Esophagus squamous epithelium (tissue), 5 donors: ENCODE measurements at places on chromosomes 2 and 18.

GRCh38 chr18:33694593-33694992, 116.6 kb downstream of the ASXL3 start:
- no peak for DNase-seq

- DNase-seq: no peak
Observed at GRCh38 chr2:135561925-135562324, 30.6 kb downstream of the R3HDM1 start.

GRCh38 chr2:182804128-182804527, 62.3 kb downstream of the FRZB start:
- DNase-seq: no peak

DNA sequence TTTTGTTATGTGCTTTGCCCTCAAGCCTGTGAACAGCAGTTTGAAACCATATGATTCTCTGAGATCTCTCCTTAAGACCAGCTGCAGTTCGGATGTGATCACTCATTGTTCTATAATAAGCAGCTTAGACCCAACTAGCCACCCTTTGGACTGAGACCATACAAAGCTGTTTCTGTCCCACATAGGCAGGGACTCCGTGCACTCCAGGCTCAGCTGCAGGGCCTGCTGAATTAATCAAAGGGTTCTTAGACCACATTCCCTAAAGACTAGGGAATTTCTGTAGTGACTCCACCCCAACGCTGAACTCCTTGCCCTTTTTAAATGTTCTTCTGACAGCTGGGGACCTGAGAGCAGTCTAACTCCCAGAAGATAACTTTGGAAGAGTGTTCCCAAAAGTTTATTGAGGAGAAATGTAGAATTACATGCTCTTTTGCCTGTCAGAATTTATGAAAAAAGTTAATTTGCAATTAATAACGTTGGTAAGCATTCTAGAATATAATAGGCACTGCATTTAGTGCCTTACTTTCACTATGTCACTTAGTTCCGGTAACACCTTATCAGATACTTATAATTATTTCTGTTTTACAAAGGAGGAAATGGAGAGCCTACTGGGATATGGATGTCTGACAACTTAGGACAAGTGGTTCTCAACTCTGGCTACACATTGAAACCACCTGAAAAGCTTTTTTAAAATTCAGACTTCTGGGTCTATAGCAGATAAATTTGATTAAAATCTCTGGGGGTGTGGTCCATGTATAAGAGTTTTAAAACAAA, 42.3 kb downstream of the GULP1 start:
- no peak for DNase-seq

GRCh38 chr18:7172611-7173010, 55.0 kb upstream of the LAMA1 start:
- no peak for DNase-seq

- no peak for DNase-seq
Observed at GRCh38 chr2:227888289-227888688, 16.9 kb downstream of the DAW1 start.

DNA sequence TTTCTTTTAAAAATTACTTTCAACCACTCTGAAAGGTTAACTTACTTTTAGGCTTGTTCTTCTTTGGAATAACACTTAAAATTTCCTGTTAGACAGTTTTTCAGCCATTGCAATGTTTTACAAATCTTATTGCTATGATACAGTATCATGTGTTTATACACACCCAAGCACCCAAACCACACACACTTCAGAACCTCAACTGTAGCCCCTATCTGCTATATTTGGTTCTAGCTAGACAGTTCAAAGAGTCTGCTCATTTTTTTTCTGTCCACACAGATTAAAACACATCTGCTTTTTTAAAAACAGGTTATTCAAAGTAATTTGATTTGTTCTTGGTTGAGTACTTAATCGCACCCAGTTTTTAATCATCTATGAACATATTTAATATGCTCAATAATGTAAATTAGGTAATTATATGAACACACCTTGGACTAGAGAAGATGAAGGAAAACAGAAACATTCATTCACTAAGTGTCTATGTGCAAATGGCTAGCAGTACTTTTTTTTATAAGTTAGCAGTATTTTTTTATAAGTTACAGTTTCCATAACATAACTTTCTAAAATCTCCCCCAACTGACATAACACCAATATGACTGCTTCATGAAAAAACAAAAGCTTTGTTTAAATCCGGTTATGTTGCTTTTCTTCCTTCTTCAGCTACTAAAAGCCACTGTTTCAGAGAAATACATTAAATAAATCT, 17.6 kb downstream of the FBXO11 start:
- DNase-seq: no peak

DNA sequence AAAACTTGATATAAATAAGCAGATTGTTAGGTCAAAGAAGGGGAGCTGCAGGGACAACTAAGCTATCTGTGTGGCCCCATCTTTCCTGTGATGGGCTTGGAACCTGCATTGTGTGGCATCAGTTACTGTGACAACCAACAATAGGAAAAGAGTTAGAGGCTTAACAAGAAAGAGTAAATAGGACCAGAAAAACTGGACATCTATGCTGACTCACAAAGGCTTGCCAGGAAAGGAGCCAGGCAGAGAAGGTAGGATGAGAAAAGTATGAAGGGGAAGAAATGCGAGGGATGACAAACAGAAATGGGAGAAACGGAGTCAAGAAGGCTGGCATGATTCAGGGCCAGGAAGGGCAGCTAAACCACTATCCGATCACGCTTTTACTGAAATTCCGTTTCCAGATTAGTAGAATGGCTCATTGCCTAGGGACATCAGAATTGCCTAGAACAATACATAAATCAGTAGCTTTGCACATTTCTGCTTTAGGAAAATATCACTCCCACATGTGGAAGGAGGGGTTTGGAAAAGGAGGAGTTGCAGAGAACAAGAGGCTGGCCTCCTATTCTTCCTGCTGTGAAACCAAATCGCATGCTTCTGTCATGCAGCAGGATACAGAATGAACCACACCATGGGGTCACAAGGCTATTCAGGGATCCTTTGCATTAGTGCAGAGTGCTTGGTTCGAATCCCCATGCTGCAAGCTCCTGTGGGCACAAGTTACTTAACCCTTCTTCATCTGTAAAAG, 7.3 kb downstream of the PLA2R1 start:
- no peak for DNase-seq

- no peak for DNase-seq
Observed at GRCh38 chr2:56985609-56986008, 801.8 kb downstream of the CCDC85A start.

GRCh38 chr2:182619276-182619675, 96.8 kb upstream of the DNAJC10 start:
- no peak for DNase-seq

- DNase-seq: no peak
Observed at GRCh38 chr2:80351231-80351630, 46.7 kb upstream of the LRRTM1 start.

- DNase-seq: no peak
Observed at GRCh38 chr2:224545884-224546644, 39.1 kb downstream of the CUL3 start.

GRCh38 chr2:238634701-238635357, 208.1 kb downstream of the ASB1 start:
- DNase-seq: no peak

GRCh38 chr2:160331258-160332025, 131.4 kb upstream of the ITGB6 start:
- no peak for DNase-seq

DNA sequence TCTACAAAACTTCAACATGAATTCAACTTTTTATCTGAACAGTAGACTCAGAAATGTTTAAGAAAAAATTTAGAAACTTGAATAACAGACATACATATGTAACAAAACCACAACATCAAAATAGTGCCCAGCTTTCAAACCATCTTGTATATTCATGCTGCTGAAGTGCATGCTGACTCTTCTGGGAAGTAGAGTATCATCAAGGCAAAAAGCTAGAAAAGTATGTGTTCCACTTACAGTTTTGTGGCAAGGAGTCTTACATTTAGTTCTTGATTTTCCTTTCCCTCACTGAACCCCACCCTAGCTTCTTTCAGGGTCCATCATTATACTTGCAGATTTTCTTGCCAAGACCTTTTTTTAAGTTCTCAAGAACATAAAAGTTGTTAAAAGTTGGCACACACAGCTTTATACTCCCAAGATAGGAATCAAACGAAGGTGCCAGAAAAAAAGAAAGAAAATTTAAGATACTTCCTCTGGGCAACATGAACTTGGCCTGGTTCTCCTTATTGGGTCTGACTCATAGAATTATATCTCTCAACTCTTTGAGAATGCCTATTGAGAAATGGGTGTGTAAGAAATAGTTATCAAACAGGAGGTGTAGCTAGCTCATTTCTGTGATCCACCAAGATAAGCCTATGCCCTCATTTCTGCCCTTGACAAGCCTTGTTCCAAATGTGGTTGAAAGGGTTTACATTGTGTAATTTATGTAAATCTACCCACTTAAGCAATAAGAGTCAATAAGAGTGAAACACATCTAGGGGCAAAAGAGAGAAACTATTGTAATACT, 667.6 kb upstream of the ACVR2A start:
- DNase-seq: no peak
